ENCODE measurements at places on chromosomes 16 and 17.

GRCh38 chr16:57084996-57085395 is 7.4 kb upstream of the CPNE2 start:
- no peak for DNase-seq

GRCh38 chr17:64160378-64160777 is 30.4 kb upstream of the ERN1 start:
- DNase-seq = no peak

GRCh38 chr17:81928544-81929252 is 1.2 kb upstream of the MAFG start:
- no peak for DNase-seq

GRCh38 chr17:32523827-32524552 is 37.2 kb downstream of the CDK5R1 start:
- no peak for DNase-seq

GRCh38 chr17:27520491-27521185 is 64.4 kb downstream of the KSR1 start:
- peak; percentile 57 for DNase-seq

GRCh38 chr16:84511180-84511800 is 6.8 kb upstream of the MEAK7 start:
- DNase-seq = peak; percentile 68

DNA sequence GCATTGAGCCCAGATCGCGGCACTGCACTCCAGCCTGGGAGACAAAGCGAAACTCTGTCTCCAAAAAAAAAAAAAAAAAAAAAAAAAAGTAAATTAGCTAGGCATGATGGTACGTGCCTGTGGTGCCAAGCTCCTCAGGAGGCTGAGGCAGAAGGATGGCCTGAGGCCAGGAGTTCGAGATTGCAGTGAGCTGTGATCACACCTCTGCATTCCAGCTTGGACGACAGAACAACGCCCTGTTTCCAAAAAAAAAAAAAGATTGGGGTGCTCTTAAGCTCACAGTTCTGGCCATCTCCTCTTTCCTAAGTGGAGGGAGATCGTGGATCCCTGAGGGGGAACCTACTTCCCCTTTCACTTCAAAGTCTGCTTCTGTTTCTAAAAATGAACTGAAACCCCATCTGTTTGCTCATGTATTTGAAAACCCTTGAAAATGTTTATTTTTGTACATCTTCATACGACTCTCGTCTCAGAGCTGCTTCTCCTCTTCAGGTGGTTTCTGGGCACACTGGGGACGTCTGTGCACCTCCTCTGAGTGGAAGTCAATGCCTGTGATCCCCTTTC is 138.8 kb downstream of the PRKCA start:
- DNase-seq = no peak
